ENCODE measurements at places on chromosomes 6 and 20. TPM values are rescaled to one million over a fixed set of nuclear protein-coding genes. Genes with fewer than 3 reads are reported as not detected.

ASIP gene
- not detected for total RNA-seq

EBF4 gene
- 3.4 TPM for total RNA-seq

CLIC5 gene
- total RNA-seq = 18.1 TPM

ROS1 gene
- 0.92 TPM for total RNA-seq

DCDC2 gene
- 0.21 TPM for total RNA-seq

RUNX2 gene
- 1.7 TPM for total RNA-seq

PCK1 gene
- 0.72 TPM for total RNA-seq

PKIB gene
- 7.1 TPM for total RNA-seq

NFKBIL1 gene
- total RNA-seq = 11.4 TPM

FERMT1 gene
- total RNA-seq = 5.5 TPM

DLL1 gene
- 25.0 TPM for total RNA-seq

CALHM4 gene
- not detected for total RNA-seq

FOXQ1 gene
- total RNA-seq = 6.4 TPM

THBS2 gene
- total RNA-seq = 89.3 TPM

CST8 gene
- total RNA-seq = not detected

GCNT2 gene
- 6.3 TPM for total RNA-seq

CRYBG1 gene
- total RNA-seq = 18.7 TPM

TFAP2A gene
- 6.7 TPM for total RNA-seq

Measured in tongue (tissue), 3 donors.